ENCODE measurements at places on chromosomes 5 and 9. TPM values are rescaled to one million over a fixed set of nuclear protein-coding genes. Genes with fewer than 3 reads are reported as not detected.

GRCh38 chr9:118295413-118295812 is 591.2 kb downstream of the TLR4 start:
- no peaks in the 10 kb centered on the region for H3K36me3 ChIP-seq
- no peak overlapping the region for H3K4me3 ChIP-seq
- H3K4me1 ChIP-seq, result no peaks in the 10 kb centered on the region
- no peak for DNase-seq
- no peak overlapping the region for H3K27ac ChIP-seq

- H3K27ac ChIP-seq, result peak overlapping the region; percentile 80
- peaks cover 5% of the 10 kb centered on the region for H3K4me1 ChIP-seq
- no peaks in the 10 kb centered on the region for H3K36me3 ChIP-seq
These were observed 1.3 kb downstream of the CD74 start for GRCh38 chr5:150411245-150411979.

DNA sequence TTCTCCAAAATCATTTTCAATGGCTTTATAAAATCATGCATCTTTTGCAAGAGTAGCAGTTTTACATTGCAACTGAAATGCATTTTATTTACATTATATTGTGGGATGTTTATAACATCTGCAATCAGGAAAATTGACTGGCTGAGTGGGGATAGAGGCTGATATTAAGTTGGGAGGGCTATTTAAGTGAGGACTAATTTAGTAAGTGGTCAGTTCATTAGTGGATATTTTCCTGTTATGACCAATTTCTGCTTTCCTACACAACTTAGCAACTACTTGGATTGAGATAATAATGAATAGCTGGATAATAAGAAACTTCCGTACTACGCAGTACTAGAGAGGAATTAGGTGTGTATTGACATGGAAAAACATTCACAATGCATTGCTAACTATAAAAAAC is 92.9 kb upstream of the SSBP2 start:
- no peak overlapping the region for H3K4me3 ChIP-seq
- DNase-seq, result no peak
- H3K4me1 ChIP-seq, result no peaks in the 10 kb centered on the region
- H3K27me3 ChIP-seq, result no peaks in the 10 kb centered on the region
- H3K27ac ChIP-seq, result no peak overlapping the region
- no peaks in the 10 kb centered on the region for H3K36me3 ChIP-seq

GRCh38 chr9:126296687-126297086 is 29.9 kb upstream of the MVB12B start:
- H3K36me3 ChIP-seq, result no peaks in the 10 kb centered on the region
- H3K27me3 ChIP-seq, result no peaks in the 10 kb centered on the region
- no peak for DNase-seq
- H3K27ac ChIP-seq, result no peak overlapping the region
- no peak overlapping the region for H3K4me3 ChIP-seq
- peaks cover 9% of the 10 kb centered on the region for H3K4me1 ChIP-seq

- no peaks in the 10 kb centered on the region for H3K36me3 ChIP-seq
- no peak overlapping the region for H3K27ac ChIP-seq
- H3K27me3 ChIP-seq, result no peaks in the 10 kb centered on the region
- DNase-seq, result no peak
- no peaks in the 10 kb centered on the region for H3K4me1 ChIP-seq
- H3K4me3 ChIP-seq, result no peak overlapping the region
These were observed 115.9 kb upstream of the FOXD4L5 start for GRCh38 chr9:65400886-65401285.

GRCh38 chr5:61051267-61051666 is 106.3 kb downstream of the NDUFAF2 start:
- peaks cover 9% of the 10 kb centered on the region for H3K4me1 ChIP-seq
- H3K36me3 ChIP-seq, result no peaks in the 10 kb centered on the region
- no peak overlapping the region for H3K4me3 ChIP-seq
- DNase-seq, result peak; percentile 20
- H3K27ac ChIP-seq, result peak overlapping the region; percentile 68

DNA sequence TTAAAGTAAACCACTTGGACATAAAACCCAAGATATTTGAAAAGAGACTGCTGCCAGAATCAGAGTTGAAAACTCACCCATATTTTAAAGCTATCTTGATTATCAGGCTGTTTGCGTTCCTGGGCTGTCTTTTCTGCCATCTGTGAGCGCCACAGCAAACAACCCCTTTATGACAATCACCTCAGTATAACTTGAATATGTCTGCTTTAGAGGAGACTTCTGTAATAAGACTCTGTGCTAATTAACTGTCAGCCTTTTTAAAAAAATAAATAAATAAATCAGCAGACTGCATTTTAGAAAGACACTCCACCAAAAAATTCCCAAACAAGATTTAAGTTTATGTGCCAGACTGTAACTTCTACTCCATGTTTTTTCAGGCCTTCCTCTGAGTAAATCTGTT is 375.7 kb upstream of the CCNH start:
- no peak overlapping the region for H3K27ac ChIP-seq
- DNase-seq, result no peak
- no peaks in the 10 kb centered on the region for H3K36me3 ChIP-seq
- H3K4me3 ChIP-seq, result no peak overlapping the region

DNA sequence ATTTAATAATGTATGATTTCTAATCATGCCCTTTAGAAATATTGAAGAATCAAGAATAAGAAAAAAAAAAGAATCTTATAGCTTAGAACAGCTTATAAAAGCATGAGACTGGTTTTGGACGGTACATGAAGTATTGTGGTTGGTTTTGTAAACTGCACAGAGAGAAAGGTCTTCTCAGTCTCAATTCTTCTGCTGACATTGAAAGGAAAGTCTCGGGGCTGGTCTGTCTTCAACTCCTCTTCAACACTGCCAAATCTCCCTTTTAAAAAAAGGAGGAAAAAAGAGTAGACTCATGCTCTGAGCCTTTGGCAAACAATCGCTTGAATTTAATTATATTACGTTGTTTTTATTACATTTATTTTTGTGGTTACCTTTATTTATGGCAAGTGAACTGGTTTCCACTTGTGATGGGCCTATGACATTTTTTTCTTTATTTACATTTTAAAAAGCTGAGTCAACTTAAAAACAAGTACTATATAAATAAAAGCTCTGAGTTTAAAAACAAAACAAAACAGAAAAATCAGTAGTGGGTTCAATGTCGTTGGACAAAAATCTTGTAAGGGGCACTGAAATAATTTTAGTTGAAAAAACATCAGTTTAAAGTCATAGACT is 32.8 kb upstream of the EBF1 start:
- H3K36me3 ChIP-seq, result no peaks in the 10 kb centered on the region
- DNase-seq, result no peak
- no peak overlapping the region for H3K4me3 ChIP-seq
- H3K27me3 ChIP-seq, result no peaks in the 10 kb centered on the region
- peaks cover 7% of the 10 kb centered on the region for H3K4me1 ChIP-seq

- peak; percentile 50 for DNase-seq
- no peaks in the 10 kb centered on the region for H3K27me3 ChIP-seq
- H3K4me1 ChIP-seq, result no peaks in the 10 kb centered on the region
- H3K36me3 ChIP-seq, result no peaks in the 10 kb centered on the region
- no peak overlapping the region for H3K27ac ChIP-seq
- H3K4me3 ChIP-seq, result no peak overlapping the region
These were observed 130.6 kb downstream of the DTWD2 start for GRCh38 chr5:118857700-118858099.

GRCh38 chr9:84828046-84828445 is 158.5 kb downstream of the NTRK2 start:
- H3K36me3 ChIP-seq, result no peaks in the 10 kb centered on the region
- no peak for DNase-seq
- no peak overlapping the region for H3K4me3 ChIP-seq
- H3K27me3 ChIP-seq, result no peaks in the 10 kb centered on the region
- H3K4me1 ChIP-seq, result no peaks in the 10 kb centered on the region

GRCh38 chr5:135051872-135052271 is 17.8 kb upstream of the PITX1 start:
- H3K36me3 ChIP-seq, result no peaks in the 10 kb centered on the region
- peaks cover 22% of the 10 kb centered on the region for H3K27me3 ChIP-seq
- H3K4me1 ChIP-seq, result peaks cover 13% of the 10 kb centered on the region
- DNase-seq, result peak; percentile 27
- peak overlapping the region; percentile 67 for H3K27ac ChIP-seq

Gene PCDHGA11
- total RNA-seq, result 1.8 TPM

- no peaks in the 10 kb centered on the region for H3K4me1 ChIP-seq
- H3K27me3 ChIP-seq, result no peaks in the 10 kb centered on the region
- H3K36me3 ChIP-seq, result no peaks in the 10 kb centered on the region
- H3K27ac ChIP-seq, result no peak overlapping the region
- DNase-seq, result no peak
These were observed 378.3 kb downstream of the MTRR start for GRCh38 chr5:8247049-8247899.

DNA sequence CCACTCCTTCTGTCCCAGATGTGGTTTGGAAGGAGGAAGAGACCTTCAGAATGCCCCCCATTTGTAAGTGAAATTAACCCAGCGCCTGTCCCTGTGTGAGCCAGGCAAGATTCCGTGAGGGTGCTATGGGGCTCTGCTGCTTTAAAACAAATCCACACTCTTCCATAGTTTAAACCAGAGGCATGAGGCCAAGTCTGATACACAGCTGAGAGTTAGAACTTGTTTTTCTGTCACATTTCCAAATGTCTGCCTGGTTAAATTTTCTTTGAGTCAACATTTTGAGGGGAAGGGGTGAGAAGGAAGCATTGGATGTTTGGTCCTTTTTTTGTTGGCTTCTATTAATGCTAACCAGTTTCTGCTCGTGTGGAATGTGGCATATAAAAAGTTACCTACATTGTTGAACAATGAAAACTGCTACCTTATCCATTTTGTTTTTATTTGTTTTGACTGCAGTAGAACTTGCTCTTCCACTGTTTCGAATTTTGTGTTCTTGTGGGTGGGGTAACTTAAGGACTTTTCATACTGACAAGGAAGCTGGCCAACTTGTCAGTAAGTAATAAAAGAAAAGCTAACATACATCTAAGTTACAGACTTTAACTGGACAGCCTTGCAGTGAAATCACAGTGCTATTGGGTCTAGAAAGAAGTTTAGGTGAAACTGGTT is 12.9 kb downstream of the RGMB start:
- H3K36me3 ChIP-seq, result no peaks in the 10 kb centered on the region
- H3K27me3 ChIP-seq, result no peaks in the 10 kb centered on the region

Gene NSG2
- total RNA-seq, result 0.33 TPM

GRCh38 chr5:75622564-75622963 is 11.3 kb downstream of the ANKDD1B start:
- H3K4me3 ChIP-seq, result no peak overlapping the region
- no peaks in the 10 kb centered on the region for H3K27me3 ChIP-seq
- H3K36me3 ChIP-seq, result no peaks in the 10 kb centered on the region
- H3K27ac ChIP-seq, result peak overlapping the region; percentile 88
- DNase-seq, result peak; percentile 73

Gene IFNA17
- total RNA-seq, result not detected

Gene PHF24
- 0.08 TPM for total RNA-seq

- H3K27ac ChIP-seq, result no peak overlapping the region
- H3K36me3 ChIP-seq, result no peaks in the 10 kb centered on the region
- no peak for DNase-seq
- no peaks in the 10 kb centered on the region for H3K4me1 ChIP-seq
- no peaks in the 10 kb centered on the region for H3K27me3 ChIP-seq
- H3K4me3 ChIP-seq, result no peak overlapping the region
These were observed 27.4 kb downstream of the TNFSF8 start for GRCh38 chr9:114902786-114903524.

DNA sequence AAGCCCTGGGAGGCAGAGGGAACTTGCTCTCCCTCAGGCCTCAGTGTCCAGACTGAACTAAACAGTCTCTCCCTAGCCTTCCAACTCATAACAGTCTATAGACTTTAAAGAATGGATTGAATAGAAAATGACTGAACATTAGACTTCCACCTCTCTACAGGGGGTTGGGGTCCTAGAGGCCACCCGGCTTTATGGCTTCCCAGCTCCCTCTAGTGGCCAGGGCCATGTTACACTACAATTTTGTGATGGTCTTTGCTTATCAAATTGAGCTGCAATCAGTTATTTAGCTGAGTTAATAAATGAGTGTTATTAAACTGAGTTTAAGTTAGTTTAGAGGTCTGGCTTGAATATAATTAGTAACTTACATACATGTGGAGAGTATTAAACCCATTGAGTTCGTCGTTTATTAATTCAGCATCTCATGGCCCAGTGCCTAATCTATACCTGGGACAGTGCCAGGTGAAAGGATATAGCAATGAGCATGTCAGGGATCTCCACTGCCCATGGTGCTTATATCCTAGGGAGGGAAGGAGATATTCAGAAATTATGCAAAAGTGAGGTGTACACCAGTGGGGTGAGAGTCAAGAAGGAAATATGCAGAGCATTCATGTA is 105.2 kb downstream of the SH3TC2 start:
- H3K36me3 ChIP-seq, result no peaks in the 10 kb centered on the region
- no peak overlapping the region for H3K27ac ChIP-seq
- H3K27me3 ChIP-seq, result peaks cover 5% of the 10 kb centered on the region
- peak; percentile 50 for DNase-seq
- H3K4me1 ChIP-seq, result no peaks in the 10 kb centered on the region

- DNase-seq, result no peak
- no peak overlapping the region for H3K27ac ChIP-seq
- no peaks in the 10 kb centered on the region for H3K4me1 ChIP-seq
- H3K36me3 ChIP-seq, result no peaks in the 10 kb centered on the region
These were observed 129.0 kb downstream of the TAF11L14 start for GRCh38 chr5:17763301-17763700.

DNA sequence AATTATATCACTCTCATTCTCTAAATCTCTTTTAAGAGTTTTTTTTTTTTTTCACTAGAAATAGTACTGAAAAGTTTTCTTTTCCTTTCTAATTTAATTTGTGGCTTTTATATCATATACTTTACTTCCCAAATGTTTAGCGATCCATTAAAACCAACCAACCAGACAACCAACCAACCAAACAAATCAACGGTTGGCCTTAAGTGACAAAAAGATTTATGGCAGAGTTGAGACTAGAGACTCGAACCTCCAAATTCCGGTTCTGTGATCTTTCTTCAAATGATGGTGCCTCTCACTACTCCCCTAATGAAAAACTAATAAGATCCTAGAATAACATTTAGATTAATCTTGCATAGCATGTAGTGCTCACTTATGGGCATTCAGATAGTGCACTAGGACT is 45.3 kb upstream of the ACTBL2 start:
- H3K4me1 ChIP-seq, result peaks cover 6% of the 10 kb centered on the region

DNA sequence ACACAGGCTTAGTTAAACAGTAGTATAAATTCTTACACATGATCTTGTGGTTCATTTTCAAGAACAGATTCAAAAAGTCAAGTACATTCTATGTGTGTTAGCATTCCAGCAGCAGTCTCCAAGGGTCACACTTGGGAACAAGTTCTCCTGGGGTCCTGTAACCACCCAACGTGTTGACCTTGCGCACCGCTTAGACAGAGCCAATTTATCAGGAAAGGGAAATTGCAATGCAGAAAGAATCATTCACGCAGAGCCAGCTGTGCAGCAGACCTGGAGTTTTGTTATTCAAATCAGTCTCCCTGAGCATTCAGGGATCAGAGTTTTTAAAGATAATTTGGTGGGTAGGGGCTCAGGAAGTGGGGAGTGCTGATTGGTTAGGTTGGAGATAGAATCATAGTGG is 8.5 kb upstream of the RXFP3 start:
- H3K27me3 ChIP-seq, result no peaks in the 10 kb centered on the region
- H3K4me1 ChIP-seq, result no peaks in the 10 kb centered on the region
- H3K27ac ChIP-seq, result no peak overlapping the region
- H3K36me3 ChIP-seq, result no peaks in the 10 kb centered on the region
- DNase-seq, result no peak

All from hepatocyte (in vitro differentiated cells).